Mucosa of gallbladder (tissue), 1 donor: ENCODE measurements at places on chromosomes 5 and 9.
A peak's percentile ranks its signal among the peaks of the same experiment; 100 is the strongest.

GRCh38 chr9:92438900-92439526 lies 14.7 kb upstream of the OMD start:
- DNase-seq: no peak

DNA sequence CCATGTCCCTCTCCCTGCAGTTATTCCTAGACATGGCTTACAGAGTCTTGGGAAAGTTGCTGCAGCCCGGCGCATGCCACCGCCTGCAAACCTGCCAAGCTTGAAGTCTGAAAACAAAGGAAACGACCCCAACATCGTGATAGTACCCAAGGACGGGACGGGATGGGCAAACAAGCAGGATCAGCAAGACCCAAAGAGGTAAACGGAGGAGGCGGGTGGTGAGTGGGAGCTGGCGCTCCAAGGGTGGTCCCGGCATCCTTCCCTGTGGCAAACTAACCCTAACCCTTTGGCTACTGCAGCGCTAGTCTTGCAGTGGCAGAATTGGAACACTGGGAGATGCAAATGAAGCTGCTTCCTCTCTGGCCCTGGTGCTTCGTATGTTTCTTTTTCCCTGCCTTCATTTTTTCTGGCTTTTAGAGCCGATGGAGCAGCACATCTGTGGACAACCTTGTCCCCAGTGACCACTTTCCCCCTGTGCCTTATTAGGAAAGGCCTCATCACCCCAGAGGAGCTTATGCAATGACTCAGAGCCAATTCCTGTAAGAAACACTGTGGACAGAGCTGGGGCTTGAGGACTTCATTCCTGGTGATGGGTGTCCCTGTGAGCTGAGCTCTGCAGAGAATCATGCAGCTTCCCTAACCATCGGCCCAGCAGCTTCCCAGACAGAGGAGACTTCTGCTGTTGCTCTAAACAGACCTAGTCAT lies 38.9 kb downstream of the PRRC2B start:
- no peak for DNase-seq

DNA sequence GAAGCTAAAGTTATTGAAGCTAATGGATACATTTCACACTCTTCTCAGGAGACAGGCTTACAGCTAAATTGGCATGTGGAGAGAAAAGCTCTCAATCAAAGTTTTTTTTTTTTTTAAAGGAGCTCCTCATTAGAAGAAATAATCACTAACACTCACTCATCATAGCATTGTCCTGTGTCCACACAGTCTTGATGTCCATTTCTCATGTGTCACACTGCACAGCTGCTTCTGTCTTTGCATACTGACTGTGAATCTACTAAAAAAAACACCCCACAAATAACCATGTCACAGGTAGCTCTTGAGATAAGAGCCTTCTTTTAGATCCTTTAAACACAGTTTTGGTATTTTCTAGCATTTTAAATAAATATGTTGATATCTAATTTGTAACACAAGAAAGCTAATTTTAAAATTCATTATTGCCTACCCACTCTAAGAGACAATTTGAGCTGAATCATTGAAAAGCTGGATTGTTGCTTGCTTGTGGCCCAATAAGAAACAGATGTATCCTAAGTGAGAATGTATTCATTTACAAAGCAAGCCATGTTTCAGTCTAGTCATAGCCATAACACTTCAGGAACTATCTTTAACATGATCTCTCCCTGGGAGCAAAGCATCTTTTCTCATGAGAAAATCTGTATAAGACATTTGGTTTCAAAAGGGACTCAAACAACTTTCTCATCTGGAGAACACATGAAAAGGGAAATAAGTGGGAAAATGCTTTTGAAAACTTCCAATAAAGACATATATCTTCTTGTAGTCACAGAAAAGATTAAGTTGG lies 48.1 kb upstream of the PCSK1 start:
- no peak for DNase-seq

- DNase-seq: no peak
Observed at GRCh38 chr9:73613092-73613701, 461.5 kb downstream of the ANXA1 start.

- no peak for DNase-seq
Observed at GRCh38 chr9:749716-750115, 91.8 kb upstream of the DMRT1 start.

DNA sequence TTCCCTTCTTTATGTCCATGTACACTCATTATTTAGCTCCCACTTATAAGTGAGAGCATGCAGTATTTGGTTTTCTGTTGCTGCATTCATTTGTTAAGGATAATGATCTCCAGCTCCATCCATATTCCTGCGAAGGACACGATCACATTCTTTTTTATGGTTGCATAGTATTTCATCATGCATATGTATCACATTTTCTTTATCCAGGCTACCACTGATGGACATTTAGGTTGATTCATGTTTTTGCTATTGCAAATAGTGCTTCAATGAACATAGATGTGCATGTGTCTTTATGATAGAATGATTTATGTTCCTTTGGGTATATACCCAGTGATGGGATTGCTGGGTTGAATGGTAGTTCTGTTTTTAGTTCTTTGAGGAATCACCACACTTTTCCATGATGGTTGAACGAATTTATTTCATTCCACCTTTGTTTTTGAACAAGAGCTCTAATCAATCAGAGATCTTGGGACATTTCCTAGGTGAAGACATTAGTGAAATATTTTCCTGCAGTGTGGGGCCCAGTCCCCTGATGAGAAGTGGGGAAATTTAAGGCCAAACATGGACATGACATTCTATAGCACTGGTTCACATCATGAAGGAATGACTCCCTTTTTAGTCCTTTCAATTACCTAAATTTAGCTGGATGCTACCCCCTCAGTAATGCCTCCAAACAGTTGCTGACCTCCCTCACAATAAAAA lies 7.1 kb upstream of the TEX48 start:
- DNase-seq: no peak

GRCh38 chr5:135185481-135186065 lies 151.5 kb upstream of the PITX1 start:
- no peak for DNase-seq

DNA sequence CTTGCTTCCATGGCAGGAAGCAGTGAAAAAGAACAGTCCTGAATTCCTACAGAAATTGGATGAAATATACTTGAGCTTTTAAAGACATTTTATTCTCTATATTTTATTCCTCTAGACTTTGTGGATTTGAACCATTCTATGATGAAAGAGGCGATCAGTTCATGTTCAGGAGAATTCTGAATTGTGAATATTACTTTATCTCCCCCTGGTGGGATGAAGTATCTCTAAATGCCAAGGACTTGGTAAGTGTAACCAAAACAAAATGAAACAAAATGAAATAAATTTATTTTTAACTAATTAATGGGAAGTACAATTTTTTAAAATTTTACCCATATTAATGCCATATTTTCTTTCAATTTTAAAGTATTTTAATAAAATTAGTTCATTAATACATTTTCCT lies 34.1 kb downstream of the STARD4 start:
- DNase-seq: no peak

GRCh38 chr5:168188182-168188581 lies 103.3 kb upstream of the WWC1 start:
- no peak for DNase-seq

- no peak for DNase-seq
Observed at GRCh38 chr9:14336244-14336643, 22.3 kb upstream of the NFIB start.

DNA sequence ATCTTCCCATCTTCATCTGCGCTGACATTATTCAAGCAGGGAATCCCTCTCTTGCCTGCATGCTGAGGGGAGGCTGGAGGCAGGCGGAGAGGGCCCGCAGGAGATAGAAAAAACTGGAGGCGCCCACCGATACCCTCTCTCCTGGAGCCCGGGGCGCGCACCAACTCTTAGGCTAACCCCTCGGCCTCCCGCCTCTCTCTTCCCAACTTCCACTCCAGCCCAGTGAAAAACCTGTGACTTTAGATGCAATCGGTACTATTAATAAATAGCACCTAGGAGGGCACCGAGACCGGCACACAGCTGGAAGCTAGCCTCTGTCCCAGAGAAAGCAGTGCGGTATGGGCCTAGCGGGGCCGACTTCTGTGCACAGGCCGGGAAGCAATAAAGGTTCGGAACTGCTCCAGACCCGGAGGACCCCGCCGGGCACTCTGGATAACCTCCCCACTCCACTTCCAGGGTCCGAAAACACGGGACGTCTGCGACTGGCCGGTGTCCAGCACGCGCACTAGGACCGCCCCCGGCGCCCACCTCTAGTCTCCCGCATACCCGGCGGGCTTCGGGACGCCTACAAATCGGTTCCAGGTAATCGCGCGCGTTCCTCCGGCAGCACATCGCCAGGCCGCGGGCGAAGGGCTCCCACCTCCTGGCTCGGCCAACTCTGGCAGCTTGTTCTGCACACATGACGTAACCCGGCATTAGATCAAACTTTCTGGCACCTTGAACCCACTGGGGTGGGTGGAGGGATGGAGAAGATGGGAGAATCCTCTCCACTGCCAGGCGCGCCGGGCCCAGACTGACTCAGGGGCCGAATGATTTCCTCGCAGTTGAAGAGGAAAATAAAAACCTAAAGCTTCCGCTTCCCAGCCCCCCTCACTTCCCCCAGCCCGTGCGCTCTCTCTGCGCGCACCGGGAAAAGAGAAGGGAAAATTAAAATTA lies 1.4 kb downstream of the EFNA5 start:
- DNase-seq: peak; percentile 21

- DNase-seq: no peak
Observed at GRCh38 chr9:2662496-2662895, 40.9 kb downstream of the VLDLR start.

GRCh38 chr9:134321946-134322741 lies 4.1 kb upstream of the RXRA start:
- no peak for DNase-seq

GRCh38 chr5:21244982-21245381 lies 1257.0 kb upstream of the CDH18 start:
- DNase-seq: no peak

DNA sequence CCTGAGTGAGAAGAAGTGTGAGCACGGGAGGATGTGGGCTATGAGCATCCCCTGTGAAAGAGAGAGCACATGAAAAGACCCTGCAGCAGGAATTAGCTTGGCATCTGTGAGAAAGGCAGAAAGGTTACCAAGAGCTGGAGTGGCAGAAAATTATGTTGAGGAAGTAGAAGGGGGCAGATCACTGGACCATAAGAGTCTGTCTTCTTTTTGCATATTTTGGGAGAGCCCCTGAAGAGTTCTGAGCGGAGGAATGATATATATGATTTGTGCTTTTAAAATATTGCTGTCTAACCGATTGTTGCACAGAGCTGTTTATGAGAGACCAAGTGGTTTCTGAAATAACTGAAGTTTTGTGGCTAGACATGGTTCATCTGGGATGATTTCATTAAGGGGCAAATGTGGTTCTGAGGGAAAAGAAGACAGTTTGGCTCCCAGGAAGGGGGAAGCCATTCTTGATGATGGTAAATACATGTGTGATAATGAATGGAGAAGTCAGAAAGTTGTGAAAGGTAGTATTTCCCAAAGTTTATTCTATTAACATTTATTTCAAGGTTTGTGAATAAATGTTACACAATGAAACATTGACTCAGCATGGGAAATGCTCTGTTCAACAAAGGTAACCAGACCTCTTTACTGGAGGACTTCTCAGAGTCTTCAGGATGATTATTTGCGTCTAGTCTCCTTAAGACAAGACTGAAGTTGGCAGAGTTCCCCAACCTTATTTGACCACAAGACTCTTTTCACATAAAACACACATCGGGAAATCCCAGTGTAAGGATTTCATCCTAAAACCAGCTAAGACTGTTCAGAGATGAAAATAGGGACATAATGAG lies 31.5 kb upstream of the ADRB2 start:
- DNase-seq: no peak

DNA sequence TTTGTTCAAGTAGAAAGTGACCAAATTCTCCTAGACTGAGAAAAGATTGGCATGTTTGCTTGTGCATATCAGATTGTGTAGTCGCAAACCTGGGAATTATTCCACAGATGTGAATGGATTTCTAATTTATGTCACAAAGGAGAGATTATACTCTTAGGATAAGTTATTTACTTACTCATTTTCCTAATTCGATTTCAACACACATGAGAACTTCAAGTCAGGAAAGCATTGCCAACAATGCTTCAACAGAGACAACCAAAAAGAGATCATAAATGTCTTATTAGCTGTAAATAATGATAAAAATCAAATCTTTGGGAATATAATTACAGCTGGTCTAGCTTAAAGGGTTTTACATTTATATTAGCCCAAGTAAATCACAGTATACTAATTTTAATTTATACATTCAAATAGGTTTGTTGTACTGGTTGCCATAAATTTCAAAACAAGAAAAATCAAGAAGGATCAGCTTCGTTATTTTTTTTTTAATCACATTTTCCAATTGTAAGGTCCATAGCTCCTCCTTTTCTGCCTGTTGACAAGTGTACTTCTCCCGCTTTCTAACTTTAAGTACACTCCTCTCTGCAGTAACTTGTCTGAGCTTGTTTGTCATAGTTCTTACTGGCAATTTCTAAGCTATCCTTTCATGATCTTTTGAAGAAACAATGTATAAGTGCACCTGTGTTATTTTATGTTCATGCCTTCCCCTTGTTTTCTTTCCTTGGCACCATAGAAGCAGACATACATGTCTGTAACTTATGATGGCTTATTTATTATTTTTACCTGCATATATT lies 246.6 kb downstream of the DEPDC1B start:
- no peak for DNase-seq

GRCh38 chr5:126452477-126452876 lies 29.3 kb downstream of the GRAMD2B start:
- no peak for DNase-seq

DNA sequence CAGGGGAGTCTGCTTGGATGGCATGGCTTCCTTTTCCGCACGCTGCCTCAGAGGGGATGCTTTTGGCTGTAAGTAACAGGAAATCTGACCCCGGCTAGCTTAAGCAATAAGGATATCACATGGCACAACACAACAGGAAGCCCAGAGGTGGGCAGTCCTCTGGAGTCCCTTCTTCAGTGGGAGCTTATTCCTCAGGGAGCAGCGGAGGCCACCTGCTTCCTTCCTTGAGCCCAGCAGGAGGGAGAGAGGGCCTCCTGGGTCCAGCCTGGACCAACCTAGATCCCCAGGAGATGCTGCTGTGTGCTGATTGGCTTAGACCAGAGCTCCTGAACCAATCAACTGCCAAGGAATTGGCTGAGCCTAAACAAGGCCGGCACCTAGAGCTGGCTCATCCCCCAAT lies 66.3 kb downstream of the C9orf50 start:
- DNase-seq: no peak

DNA sequence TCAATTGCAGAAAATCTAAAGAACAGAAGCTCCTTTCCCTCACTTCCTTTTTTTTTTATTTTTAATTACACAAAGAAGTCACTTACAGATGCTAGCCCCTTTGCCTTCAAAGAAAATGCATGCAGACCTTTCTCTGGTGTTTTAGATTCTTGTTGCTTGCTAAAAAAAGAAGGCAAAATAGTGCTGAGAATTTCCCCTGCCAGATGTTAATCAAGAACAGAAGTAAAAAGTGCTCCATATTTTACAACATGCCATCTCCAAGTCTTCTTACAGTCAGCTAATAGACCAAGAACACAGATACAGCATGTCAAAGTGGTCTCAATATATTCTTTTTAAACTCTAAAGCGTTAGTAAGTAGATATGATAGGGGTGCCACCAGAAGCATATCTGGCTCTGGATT lies 142.8 kb upstream of the RGMB start:
- no peak for DNase-seq

GRCh38 chr5:157502143-157502647 lies 42.2 kb downstream of the NIPAL4 start:
- DNase-seq: peak; percentile 37

GRCh38 chr5:124889486-124889825 lies 143.0 kb upstream of the ZNF608 start:
- no peak for DNase-seq
